ENCODE measurements at places on chromosomes 1 and 21.

- DNase-seq = peak; percentile 3
These were observed 39.7 kb upstream of the CHODL start for GRCh38 chr21:18204931-18205330.

DNA sequence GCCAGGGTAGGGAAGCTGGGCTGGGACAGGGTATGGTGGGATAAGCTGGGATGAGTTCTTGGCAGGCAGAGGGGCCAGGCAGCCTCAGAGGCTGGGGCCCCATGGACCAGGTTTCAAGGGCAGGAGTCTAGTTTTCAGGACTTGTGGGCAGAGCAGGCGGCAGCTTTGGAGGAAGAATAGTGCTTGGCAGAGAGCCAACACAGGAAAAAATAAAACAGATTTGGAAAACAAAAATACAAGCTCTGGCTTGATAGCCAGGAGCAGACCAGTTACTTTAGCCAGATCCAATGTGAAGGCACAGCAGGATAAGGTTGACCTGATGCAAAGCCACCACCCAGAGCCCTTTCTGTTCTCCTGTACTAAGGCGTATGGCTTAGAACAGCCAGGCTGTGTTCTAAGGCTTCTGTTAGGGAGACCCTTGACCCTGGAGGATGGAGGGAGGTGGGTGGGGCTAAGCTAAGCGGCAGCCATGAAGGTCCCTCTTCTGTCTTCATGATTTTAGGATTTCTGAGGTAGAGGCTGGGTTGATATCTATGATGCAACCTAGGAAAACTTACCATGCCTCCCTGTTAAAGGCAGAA is 5.5 kb downstream of the TRAF5 start:
- DNase-seq = no peak

DNA sequence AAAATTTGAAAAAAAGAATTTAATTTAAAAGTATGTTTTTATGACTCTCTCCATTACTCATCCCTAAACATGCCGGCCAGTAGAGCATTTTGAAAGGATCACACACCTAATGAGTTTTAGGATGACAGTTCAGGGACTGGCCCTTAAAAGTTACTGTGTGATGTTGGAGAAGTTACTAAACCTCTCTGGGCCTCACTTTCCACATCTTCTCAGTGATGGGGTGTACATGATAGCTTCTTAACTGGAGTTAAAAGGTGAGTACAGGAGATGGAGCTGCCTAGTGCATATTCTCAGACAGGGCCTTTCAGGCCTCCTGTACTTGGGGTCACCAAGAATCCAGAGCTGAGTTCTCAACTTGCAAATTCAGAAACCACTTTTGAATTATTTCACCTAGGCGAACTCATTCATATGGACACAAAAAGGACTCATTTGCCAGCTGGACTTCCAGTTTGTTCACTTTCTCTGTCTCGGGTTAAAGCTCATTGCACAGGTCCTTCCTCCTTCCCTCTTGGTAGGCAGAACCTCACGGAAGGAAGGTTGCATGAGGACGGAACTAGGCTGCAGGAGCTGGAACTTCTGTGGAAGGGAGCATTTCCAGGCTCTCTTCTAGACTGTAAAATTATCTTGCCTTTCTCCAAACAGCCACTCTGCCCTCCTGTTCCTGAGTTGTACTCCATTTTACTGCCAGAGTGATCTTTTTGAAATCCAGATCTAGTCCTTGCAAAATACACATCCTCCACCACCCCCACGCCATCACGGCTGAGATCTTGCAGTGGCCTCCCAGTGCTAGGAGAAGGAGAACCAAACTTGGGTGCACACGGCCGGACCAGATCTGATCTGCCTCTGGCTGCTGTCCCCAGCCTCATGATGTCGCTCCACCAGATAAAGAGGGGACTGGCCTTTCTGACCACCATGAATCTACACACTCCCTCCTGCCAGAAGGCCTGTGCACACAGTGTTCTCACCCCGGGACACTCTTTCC is 4.3 kb upstream of the SLC30A1 start:
- no peak for DNase-seq

DNA sequence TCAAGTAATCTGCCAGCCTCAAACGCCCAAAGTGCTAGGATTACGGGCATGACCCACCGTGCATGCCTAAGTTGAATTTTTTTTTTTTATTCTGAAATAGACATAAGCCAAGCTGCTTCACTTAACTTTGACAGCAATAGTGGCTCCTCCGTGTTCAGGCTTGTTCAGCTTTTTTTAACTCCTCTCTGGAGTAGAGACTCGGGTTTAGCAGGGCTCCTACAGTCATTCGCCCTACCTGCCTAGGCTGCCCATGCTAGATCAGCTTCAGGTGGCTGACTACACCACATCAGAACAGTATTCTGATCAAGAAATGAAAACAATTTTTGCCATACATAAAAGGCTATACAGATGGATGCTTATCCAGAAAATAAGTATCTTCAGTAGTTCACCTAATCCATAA is 14.7 kb downstream of the ARID4B start:
- no peak for DNase-seq

- no peak for DNase-seq
These were observed 33.0 kb downstream of the MRAP start for GRCh38 chr21:32331444-32332305.

- no peak for DNase-seq
These were observed 24.1 kb downstream of the TNNT2 start for GRCh38 chr1:201353186-201353940.

DNA sequence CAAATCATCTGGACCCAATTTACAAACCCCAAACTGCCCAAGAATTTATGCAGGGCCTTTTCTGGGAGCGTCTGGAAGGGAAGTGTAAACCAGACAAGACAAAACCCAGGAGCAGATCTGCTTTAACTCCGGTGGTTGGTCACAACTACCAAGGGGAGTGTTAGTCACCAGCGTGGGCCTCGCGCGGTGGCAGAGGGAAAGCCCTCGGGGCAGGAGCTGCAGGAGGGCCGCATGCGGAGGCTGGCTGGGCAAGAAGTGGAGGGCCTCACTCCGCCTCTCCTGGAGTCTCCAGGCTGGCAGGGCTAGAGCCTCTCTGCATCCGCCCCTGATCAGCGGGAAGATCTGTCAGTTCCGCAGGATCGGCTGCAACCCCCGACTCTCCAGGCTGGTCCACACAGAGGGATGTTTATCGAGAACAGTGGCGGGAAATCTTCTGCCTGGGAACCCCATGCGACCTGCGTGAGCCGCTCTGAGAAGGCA is 2.0 kb downstream of the COL24A1 start:
- no peak for DNase-seq

DNA sequence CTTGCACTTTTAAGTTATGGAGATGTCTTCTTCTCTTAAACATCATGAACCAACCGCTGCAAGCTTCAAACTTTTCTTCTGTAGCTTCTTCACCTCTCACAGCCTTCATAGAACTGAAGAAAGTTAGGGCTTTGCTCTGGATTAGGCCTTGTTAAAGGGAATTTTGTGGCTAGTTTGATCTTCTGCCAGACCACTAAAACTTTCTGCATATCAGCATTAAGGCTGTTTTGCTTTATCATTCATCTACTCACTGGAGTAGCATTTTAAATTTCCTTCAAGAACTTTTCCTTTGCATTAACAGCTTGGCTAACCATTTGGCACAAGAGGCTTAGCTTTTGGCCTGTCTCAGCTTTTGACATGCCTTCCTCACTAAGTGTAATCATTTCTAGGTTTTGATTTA is 43.0 kb upstream of the RGL1 start:
- DNase-seq = no peak

DNA sequence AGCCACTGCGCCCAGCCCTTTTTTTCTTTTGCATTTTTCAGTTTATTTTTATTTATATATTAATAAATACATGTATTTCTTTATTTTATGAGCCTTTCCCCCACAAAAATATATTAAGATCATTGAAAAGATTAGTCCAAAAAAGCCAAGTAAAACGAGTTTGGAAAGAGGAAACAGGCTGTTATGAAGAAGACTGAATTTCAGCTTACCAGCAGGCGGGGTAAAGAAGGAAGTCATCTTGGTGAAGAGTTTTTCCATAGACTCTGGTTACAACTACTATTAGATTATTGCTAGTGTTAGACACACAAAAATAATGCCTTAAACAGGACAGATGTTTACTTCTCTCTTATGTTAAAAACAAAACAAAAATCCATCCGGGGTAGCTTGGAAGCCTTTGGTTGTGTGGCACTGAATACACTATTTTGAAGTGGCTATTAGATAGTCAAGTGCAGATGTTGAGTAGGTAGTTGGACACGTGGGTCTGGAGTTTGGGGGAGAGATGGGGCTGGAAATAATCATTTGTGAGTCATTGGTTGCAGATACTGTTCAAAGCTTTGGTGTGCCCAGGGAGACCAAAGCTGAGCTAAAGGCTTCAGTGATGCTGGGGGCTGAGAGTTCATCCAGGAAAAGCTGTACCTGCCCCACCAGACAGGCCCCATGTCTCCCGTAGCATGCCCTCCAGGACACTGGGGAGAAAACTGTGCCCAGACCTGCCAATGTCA is 8.7 kb upstream of the LRRC71 start:
- no peak for DNase-seq

GRCh38 chr21:37072274-37072987 is 440 bp downstream of the PIGP start:
- no peak for DNase-seq

GRCh38 chr1:236172041-236172579 is 29.8 kb downstream of the GPR137B start:
- DNase-seq = no peak

DNA sequence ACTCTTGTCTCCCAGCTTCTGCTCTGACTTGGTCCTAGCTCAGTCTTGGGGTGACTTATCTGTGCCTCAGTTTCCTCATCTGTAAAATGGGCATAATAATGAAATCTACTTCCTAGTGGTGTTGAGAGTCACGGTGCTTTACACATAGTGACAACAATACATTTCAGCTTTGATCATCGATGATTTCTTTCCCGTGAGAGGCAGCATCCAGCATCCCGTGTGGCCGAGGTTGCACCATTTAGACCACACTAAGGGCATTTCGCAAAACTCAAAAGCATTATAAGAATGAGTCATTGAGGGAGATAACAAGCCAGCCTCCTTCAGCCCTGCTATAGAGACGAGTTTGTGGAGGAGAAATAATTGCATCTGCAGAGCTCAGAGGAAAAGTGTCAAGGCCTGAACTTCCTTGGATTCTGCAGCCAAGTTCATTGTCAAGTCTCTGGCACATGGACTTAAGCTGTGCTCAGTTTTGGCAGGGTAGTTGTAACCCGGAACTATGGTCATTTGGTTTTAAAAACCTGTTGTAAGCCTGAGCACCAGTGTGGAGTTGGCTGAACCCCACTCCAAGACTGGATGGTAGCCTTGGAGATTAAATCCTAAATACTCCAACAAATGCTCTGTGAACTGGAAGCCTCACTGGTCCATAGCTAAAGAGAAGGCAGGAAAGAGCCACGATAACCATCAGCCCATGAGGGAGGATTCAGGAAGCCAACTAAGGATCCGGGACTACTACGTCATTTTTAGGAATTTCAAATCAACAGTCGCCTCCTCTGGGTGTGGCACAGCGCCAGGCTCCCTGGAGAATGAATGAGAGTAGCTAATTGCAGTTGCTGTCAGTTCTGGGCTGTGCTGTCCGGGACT is 64.2 kb downstream of the TCP10L start:
- DNase-seq = peak; percentile 68

GRCh38 chr1:218259800-218260199 is 25.3 kb upstream of the RRP15 start:
- no peak for DNase-seq

- no peak for DNase-seq
These were observed 91.6 kb downstream of the KIF26B start for GRCh38 chr1:245246433-245246832.

- DNase-seq = no peak
These were observed 8.8 kb upstream of the RNPC3 start for GRCh38 chr1:103516693-103517092.

DNA sequence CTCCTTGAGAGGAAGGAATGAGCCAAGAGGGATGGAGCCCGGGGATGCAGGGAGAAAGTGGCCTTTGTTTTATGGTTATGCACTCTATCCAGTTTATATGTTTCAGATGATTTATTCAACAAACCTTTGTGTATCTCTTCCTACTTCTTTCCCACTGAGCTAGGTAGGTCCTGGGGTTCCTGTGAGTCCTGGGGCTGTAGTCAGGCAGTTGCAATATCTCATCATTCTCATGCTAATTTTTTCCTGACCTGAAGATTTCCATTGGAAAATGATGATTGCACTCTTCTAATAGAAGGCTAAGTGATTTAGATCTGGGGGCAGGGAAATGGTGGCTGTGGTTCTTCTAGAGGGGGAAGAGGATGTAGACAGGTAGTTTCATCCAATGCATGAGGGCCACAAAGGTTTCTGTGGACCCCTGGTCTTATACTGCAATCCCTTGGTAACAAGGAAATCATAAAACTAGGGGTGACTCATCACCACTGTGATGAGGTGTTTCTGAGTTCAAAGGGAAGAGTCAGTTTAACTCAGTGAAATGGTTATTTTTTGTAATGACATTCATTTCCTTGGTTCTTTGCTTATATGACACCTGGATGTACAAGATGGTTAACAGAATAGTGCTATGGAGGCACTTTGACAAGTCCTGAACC is 20.2 kb downstream of the B3GALT5 start:
- DNase-seq = no peak

DNA sequence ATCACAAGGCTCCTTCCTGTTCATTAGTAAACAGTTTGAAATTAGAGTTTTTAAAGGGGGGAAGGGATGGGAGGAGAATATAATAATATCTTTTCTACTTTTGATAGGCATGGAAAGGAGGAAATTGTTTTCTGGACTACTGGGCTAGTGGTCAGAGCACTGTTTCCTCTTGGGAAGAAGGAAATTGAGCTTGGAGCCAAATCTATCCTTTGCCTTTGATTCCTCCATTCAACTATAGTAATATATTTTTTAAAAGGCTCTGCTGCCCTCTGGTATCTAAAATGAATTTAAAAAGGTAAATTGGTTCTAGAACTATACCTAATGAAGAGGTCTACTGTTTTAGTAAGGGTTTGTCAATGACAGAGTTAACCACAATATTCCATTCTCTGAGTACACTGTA is 5.9 kb downstream of the IARS2 start:
- DNase-seq = no peak

- DNase-seq = no peak
These were observed 23.2 kb downstream of the OR13G1 start for GRCh38 chr1:247656221-247656875.

GRCh38 chr1:118963138-118963455 is 25.0 kb downstream of the TBX15 start:
- DNase-seq = no peak

- no peak for DNase-seq
These were observed 1.9 kb downstream of the SH3BGR start for GRCh38 chr21:39453571-39454179.

GRCh38 chr1:32741413-32742198 is 39.0 kb upstream of the SYNC start:
- no peak for DNase-seq

GRCh38 chr1:3068564-3069431 is at the start of gene PRDM16:
Gene PRDM16, plus strand, starts transcription at chr1:3069203. Its CDS starts 57 bp downstream, at chr1:3069260.
- DNase-seq = peak; percentile 22

DNA sequence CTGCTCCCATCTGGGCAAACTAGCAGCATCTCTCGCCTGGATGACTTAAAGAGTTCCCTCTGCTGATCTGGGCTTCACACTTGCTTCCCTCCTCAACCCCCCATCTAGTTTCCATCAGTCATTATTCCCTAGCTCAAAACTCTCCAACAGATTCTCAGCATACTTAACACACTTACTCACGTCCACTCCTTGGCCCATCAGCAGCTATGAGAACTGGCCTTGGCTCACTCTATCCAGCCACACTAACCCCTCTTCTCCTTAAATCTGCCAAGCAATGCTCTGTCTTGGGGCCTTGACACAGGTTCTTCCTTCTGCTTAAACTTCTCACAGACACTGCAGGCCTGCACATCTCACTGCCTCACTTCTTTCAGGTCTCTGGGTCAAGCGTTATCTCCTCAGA is 41.6 kb downstream of the GNG12 start:
- no peak for DNase-seq

GRCh38 chr21:18522181-18522972 is 118.8 kb upstream of the TMPRSS15 start:
- peak; percentile 5 for DNase-seq
